ENCODE measurements at places on chromosomes 2 and 18.
A peak's percentile ranks its signal among the peaks of the same experiment; 100 is the strongest.

DNA sequence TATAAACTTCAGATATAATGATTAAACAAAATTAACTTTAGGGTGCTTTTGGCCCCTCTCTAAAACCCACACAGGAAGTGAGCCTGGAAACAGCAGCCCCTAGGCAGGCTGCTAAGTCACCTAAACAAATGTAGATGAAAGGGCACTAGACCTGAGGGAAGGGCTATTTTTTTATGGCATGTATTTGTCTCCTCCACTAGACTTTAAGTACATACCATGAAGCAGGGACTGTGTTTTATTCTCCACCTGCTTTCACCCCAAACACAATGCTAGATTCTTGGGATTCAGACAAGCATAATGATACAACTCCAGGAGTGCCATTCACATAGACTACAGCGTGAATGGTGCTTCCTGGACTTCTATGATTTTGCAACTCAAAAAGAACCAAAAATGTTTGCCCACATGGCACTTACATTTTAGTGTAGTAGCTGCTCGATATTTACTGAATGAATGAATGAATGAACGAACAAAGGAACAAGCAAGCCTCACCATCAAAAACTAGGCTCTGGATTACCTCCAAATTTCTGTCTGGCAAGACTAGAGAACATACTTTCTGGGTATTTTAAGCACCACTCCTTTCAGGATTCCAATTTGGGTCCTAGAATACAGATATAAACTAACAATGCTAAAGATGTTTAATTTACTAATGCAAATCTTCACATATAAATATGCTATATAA lies 10.1 kb downstream of the ATAD2B start:
- peak; percentile 20 for DNase-seq

DNA sequence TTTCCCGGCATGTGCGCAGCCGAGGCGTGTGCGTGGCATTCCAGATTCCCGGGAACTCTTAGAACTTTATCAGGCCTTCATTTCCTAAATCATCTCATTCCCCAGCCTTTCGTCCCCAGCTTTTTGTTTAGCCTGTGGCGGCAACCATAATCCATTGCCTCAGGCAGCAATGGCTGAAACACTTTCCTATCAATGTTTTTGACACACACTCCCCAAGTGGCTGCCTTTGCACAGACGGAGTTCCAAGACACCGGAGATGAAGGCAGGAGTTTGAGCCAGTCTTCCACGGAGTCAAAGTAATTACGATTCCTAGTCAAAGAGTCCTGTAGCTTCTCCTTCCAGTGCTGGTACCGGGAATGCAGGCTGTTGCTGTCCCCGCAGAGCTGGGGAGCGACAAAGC lies 64.8 kb downstream of the KCNG2 start:
- DNase-seq: no peak

- no peak for DNase-seq
These were observed 22.0 kb downstream of the KCNF1 start for GRCh38 chr2:10933700-10934225.

DNA sequence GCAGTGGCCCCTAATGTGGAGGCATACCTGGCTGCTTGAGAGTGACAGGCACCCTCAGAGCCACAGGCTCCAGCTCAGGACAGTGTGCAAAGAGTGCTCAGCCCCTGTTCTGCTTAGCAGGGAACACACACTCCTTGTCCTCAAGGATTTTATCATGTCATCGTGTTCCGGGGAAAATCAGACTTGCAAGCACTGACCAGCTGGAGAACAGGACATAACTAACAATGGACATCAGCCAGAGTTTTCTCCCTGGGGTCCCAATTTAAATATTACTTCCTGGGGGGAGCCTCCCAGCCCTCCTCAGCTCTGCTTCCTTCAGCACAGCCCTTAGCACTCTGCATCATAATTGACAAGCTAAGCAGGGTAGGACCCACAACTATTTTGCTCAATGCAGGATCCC lies 175.4 kb upstream of the ACAA2 start:
- no peak for DNase-seq

GRCh38 chr2:231922311-231923009 lies 3.7 kb downstream of the NPPC start:
- no peak for DNase-seq

DNA sequence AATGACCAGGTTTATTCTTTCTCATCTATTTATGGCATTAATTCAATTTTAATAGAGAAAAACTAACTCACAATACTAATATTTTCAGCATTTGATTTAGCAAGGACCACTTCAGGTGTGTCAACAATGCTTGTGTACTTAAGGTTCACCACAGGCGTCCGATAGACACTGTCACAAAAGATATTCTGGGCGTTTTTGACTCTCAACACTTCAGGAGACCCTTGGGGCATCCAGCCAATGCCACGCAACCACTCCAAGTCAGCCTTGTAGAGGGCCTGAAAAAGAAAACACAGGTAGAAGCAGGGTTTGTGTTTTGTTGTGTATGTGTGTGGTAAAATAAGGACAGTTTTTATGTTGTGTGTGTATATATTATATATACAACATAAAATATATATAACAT lies 158.2 kb downstream of the NEB start:
- no peak for DNase-seq

- DNase-seq: no peak
These were observed 339.6 kb downstream of the TRIB2 start for GRCh38 chr2:13056259-13056843.

DNA sequence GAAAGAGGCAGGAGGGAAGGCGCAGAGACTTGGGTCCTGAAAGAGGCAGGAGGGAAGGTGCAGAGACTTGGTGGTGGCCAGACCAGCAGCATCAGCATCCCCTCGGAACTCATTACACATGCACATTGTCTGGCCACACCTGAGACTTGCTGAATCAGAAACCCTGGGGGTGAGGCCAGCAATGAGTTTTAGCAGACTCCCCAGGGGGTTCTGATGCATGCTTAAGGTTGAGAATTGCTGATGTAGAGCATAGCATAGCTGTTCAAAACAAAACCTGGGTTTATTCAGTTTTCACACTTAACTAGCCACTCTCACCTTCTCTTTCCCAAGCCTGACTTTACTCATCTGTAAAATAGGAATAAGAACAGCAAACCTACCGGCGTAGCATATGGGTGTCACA lies 122.9 kb downstream of the MRO start:
- DNase-seq: no peak

- no peak for DNase-seq
These were observed 4.9 kb downstream of the AAK1 start for GRCh38 chr2:69638630-69639029.

DNA sequence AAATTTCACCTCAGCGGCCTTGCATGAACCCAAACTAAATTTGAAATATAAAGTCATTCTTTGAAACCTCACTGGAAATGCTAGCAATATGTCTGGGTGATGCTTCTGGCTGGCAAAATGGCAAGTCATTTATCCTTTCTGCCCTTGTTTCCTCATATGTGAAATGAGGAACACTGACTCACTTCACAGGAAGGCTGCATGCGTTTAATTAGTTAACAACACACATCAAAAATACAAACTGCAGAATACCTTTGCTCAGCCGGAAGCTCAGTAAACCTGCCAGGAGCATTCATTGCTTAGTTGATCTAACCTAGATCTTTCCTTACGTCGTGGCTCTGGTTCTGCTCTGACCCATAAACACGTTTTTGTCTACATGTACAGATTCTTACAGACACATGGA lies 214.2 kb upstream of the ACVR2A start:
- DNase-seq: no peak

DNA sequence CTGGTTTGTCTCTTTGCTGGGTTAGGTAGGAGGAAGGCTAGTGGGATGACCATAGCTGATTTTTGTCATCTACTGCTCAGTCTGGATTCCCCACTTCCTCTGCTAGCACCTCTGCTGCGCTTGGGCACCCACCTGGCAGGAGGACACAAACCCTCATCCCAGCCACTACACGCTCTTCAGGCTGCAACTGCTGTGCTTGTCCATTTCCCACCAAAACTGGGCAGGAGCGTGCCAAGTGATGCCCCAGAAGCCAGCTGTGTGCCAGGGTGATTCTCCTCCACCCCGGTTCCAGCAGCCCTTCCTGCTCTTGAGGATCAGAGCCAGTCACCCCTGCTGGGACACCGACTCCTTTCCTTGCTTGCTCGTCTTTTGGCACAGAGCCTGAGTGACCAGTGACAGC lies 15.7 kb upstream of the PER2 start:
- DNase-seq: no peak

DNA sequence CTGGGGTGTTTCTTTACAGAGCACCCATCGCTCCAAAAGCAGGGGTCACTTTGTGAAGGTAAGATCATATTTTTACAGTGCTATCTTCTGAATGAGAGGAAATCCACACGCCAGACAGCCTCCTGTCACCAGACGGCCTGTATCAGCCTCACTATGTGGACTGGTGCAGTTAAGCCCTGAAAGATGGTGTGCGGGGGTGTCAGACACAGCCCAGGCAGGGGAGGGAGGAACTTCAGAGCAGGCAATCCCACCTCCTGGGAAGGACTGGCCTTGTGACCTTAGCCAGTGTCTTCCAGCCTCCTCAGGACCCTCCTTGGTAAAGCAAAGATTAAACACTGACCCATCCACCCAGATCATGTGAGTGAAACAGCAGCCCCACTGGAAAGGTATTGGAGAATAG lies 249.4 kb upstream of the CTAGE1 start:
- DNase-seq: no peak

DNA sequence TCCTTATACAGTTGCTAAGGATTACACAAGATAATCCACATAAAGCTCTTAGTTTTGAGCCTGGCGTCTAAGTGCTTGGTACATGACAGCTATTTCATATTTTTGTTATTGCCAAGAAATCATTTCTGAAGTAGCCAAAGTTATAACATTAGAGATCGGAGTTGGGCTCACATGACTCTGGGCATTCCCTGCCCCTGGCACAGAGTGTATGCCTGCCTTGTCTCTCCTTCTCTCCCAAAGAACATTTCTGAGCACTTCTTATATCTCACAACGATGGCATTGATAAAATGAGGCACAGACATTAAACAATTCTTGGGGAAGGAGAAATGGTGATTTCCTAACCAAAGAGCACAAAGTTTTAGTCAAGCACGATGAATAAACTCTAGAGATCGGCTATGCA lies 87.7 kb upstream of the DDX18 start:
- DNase-seq: no peak

DNA sequence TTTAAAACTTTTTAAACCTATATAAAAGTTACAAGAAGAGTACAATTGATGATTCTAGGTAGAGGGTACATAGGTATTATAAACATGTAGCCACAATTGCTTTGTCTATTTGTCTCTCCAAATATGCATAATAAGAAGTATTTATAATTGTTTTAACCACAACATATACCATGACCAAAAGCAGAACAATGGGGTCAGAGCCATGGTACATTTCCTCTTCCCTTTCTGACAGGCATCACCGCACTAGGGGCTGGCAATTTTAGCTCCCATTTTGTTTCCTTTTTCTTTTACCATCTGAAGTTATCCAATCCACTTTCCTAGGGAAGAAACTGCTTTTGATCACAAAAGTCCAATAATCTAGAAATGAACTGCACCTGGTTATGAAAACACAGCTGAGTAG lies 49.3 kb downstream of the TMX3 start:
- no peak for DNase-seq

- no peak for DNase-seq
These were observed 105.5 kb downstream of the BCL11A start for GRCh38 chr2:60447943-60448342.

DNA sequence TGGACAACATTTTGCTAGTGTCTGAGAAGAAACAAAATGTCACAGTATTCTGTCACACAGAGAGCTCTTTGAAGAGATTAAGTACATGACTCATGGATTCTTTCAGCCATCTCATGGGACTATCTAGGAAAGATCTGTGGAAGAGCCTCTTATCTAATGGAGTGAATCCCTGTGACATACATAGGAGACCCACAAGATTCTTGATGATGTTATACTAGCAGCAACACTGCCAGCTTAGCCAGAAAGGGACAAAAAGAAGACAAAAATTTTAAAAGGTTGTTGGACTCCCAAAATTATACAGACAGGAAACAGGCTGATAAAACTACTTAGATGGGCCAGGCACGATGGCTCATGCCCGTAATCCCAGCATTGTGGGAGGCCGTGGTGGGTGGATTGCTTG lies 143.3 kb upstream of the MGAT5 start:
- no peak for DNase-seq

DNA sequence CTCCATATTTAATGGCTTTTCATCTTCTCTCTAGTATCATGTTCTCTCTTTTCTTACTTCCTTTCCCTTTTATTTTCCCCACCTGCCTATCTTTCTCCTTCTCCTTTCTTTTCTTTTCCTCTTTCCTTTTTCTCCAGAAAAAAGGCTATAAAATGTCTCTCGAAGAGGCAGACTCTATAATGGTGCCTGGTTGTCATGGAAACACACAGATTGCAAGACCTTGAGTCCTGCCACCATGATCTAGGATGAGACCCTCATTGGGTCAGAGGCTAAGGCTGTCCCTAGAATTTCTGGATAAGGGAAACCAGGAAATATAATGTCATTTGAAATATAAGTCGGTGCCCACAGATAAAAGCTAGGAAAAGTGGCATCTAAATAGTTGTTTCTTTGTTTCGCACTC lies 36.5 kb upstream of the LHCGR start:
- DNase-seq: no peak

DNA sequence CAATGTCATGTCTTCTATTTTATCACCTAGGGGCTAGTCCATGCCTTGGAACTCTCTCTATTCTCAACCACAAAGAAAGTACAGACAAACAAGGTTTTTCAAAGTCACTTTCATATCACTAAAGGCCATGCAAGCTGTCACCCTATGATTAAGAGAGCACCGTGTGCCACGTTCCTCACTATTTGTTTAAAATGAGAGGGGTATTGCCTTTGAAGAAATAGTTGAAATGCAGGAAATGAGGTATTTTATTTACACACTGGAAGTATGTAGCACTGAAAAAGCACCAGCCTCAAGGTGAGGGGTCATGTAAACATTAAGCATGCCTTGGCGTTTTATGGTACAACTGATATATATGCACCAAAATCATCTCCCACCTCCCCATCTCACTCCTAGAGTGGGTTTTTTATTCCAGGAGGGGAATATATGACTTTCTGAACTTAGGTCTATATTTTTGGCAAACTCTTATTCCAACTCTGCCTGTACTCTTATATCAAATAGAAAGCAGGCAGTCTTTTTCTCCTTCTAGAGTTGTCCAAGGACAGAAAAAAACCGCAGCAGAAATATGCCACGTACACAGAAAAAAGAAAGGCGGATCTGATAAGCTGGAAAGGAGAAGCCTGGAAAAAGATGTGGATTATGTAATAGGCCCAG lies 53.5 kb downstream of the VSNL1 start:
- DNase-seq: no peak

DNA sequence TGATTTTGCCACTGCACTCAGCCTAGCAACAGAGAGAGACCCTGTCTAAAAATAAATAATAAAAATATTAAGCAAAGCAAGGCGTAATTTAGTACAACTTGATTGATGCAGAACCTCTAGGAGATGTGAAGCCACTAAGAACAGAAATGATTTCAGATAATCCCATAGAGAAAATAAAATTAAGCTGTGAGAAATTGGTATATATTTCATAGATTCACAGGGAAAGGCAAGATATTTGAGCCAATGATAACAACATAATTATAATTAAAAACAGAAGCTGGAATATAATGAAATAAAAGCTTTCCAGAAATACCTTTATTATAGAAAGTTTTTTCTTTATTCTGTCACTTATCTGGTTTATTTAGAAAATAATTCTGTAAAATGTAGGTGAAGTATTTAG lies 88.9 kb upstream of the GULP1 start:
- DNase-seq: no peak
